ENCODE measurements at places on chromosomes 16 and 17.

DNA sequence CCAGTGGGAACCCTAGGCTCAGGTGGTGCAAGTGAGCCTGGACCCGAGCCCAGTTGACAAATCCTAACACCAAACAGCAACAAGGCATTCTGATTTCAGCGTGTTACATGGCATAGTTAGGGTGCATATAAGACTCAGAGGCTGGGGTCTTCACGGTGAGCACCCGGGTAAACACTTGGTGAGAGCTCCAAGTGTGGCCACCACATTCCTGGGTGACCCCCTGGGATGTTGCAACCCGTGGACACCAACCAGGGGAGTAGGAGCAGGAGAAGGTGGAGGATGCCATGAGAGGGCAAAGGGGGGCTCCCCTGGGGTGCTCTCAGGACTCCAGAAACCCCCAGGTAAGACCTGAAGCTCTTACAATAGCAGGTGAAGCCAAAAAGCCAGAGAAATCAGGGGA, 69.9 kb upstream of the CDH5 start:
- no peak for DNase-seq

DNA sequence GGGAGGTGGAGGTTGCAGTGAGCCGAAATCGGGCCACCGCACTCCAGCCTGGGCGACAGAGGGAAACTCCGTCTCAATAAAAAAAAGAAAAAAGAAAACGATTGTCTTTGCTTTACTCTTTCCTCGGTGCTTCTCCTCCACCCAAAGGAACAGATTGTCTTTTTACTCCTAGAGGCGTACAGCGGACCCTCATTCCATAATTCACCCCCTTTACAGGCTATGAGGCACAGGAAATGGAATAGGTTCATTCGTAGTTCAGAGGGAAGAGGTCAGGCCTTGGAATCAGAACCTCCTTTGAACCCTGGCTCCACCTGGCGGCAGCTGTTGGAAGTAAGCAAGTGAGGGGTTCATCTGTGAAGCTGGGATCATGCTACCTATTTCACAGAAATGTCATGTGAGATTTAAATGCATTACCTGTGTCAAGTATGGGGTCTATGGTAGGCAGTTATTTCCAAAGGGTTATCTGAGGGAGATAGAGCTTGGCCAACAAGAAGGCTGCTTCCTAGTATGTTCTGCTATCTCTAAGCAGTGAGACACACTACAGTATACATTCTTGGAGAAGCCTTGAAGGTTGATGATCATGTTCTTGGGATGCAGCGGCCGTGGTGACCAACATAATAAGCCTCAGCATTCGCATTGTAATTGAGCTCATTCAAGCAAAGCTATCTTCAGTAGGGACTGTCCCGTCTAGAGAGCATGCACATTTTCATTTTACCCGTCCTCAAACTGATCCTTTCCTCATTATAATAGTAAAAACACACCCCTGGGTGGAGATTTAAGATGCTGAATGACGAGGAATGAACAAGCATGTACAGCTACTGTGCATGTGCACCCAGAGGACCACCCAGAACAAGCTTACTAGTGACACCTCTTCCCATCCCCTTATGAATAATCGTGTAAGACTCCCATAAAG, 18.7 kb upstream of the ZNF689 start:
- DNase-seq, result peak; percentile 69

DNA sequence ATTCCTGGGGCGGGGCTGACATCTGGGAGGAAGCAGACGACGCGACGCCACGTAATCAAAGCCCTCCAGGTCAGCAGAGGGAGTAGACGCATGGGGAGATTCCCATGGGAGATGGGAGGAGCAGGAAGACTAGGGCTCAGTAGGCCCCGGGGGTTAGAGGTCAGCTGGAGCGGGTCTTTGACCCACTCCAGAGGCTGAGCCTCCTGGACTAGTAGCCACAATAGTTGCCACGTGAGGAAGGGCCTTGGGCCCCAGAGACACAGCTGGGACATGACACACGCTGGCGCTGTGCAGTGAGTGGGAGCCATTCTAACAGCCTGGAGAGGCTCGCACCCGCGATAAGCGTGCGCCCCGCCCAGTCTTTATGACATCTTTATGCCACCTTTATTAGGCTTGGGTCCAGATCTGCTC, 95.7 kb upstream of the AMZ2 start:
- DNase-seq, result no peak

DNA sequence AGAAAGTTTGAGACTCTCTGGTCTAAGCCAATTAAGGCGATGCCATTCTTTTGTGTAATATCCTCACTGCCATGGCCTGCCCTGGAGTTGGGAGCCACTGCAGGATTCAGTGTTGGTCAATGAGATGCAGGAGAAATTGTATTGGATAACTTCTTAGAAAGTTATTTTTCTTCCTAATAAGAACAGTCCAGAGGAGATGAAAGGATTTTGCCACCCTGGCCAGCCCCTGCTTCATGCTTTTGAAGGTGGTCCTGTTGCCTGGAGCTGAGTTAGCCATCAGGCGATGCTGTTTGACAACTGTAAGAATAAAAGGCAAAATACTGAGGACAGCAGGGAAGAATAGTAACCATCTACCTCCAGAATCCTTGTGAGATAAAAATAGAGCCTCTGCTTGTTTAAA, 35.4 kb upstream of the CNTNAP4 start:
- DNase-seq, result no peak

DNA sequence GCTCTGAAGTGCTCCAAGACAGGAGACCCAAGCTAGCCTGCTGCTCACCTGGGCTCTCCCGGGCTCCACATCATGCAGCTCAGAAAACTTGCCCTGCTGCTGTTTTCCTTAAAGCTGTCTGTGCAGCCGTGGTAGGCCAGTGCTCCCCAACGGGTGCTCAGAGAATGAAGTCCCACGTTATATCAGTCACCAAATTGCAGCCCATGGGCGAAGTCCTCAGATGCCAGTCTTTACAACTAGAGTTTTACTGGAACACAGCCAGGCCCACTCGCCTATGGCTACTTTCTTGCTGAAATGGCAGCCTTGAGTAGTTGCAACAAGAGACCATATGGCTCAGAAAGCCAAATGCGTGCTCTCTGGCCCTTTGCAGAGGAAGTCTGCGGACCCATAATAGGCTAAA, 6.3 kb downstream of the CREBBP start:
- no peak for DNase-seq

DNA sequence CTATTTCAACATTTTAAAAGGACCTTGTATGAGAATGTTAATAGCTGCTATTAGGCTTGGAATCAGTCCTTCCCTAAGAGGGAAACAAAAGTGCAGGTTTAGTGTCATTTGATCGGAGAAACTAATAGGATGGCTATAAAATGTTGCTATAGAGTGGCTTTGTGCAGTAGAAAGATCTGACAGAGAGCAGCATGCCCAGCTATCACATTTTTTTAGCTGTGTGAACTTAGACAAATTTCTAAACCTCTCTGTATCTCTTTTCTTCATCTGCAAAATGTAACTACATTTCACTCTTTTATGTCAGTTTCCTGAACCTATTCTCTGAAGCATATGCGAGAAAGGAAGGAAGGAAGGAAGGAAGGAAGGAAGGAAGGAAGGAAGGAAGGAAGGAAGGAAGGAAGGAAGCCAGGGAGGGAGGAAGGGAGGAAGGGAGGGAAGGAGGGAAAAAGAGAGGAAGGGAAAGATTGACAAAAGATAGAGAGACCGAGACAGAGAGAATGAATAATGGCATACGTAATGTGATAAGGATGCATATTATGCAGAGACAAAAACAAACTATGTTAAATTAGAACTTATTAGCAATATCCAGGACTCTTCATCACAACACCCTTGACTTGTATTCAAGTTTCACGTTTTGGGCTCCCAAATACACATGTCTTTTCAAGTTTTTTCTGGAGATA, 52.6 kb upstream of the CDH8 start:
- no peak for DNase-seq

DNA sequence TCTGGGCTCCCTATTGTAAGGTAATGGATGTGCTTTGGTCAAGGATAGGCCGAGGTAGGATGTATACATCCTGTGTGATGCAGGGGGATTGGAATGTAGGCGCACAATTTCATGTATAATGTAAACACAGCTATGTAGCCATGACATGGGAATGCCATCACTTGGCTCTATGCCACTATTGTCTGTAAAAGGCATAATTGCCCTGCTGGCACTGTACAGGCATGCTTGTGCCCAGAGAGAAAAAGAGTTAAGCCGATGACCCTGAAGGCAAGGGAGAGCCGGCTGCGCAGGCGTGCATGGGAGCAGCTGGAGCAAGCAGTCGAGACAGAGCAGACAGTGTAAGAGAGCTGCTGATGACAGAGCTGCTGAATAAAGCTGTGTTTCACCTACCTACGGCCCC, 212.5 kb upstream of the CPHXL start:
- no peak for DNase-seq

GRCh38 chr17:55062921-55063320, 94.4 kb downstream of the STXBP4 start:
- DNase-seq, result no peak

DNA sequence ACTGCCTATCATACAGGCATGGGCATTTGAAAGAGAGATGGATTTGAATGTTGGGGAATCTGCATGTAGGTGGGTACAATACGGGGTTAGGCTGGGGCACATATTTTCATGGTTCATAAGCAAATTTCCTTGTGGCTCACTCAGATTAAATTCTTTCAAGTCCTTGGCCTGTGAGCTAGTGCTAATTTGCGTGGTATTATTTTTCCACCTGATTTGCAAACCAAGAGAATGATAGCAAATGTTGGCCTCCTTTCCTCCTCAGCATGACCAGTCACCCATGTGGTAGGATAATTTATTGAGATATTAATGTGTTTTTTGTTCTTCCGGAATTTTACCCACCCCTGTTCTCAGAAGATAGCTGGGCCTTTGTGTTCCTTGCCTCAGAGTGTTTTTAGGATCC, 22.9 kb downstream of the FAM20A start:
- no peak for DNase-seq

GRCh38 chr17:69928611-69929010, 146.4 kb upstream of the KCNJ16 start:
- no peak for DNase-seq

- DNase-seq, result peak; percentile 80
Measured at GRCh38 chr17:75878174-75878998, at the start of gene TRIM47. Gene TRIM47, minus strand, starts transcription at chr17:75878581. Its CDS starts 33 bp downstream, at chr17:75878548.

- no peak for DNase-seq
Measured at GRCh38 chr17:59160157-59161025, 4.8 kb downstream of the PRR11 start.

GRCh38 chr17:78904371-78904770, 1.4 kb upstream of the CEP295NL start:
- no peak for DNase-seq

- DNase-seq, result no peak
Measured at GRCh38 chr16:87626401-87626800, 24.1 kb downstream of the JPH3 start.

- DNase-seq, result no peak
Measured at GRCh38 chr17:80984749-80985148, 6.9 kb upstream of the CHMP6 start.

GRCh38 chr17:48792033-48792798, 24.8 kb downstream of the TTLL6 start:
- DNase-seq, result no peak

DNA sequence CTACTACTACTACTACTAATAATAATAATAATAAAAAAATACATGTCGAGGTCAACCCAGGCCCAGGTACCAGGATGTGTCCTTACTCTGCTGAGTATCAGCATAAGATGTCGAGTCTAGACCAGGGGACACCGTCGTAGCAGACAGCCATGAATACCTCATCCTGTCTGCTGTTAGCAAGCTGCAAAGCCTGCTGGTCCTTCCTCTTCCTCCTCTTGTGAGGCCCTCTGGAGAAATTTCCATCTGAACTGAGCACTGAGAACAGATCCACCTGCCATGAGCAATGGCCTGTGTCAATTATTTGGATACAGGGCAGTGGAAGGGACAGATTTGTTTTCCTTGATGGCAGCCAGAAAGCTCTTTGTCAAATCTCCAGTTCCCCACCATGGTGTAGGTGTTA, 168.5 kb downstream of the XYLT1 start:
- DNase-seq, result no peak

DNA sequence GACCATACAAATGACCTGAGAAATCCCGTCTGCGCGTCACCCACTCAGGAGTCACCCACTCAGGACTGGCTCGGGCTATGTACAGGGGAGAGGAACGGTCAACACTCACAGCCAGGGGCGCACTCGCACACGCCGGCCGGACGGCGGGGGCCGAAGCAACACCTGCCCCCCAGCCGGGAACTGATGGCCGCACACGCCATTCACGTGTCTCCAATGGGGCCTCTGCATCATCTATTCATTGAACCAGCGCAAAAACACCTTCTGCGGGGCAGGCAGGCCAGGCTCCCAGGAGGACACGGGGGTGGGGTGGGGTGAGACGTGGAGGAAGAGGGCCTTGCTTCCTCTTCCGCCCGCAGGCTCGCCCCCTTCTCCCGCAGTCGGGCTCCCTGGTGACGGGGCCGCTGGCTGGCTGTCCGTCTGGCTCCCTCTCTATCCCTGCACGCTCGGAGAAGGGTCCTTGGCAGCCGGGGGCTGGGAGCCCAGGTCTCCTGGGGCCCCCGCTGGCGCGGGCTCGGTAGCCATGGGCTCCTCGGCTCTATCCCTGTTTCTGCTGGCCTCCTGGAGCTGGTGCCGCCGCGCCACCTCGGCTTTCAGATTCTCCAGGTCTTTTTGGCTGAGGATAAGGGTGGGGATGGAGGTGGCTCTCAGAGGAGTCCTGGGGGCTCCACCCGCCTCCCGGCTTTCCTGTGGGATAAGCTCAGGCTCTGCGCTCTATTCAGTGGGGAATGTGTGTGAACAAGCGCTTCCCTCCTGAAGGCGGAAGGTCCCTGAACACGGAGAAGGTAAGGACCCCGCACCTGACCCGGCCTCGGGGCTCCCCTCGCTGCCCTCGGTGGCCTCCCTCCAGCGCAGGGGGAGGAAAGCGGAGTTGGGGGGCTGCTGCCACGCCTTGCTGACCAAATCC, 21.1 kb downstream of the CLUH start:
- DNase-seq, result peak; percentile 40
